PC-9 (cell line): ENCODE measurements at places on chromosomes 3 and 15.

DNA sequence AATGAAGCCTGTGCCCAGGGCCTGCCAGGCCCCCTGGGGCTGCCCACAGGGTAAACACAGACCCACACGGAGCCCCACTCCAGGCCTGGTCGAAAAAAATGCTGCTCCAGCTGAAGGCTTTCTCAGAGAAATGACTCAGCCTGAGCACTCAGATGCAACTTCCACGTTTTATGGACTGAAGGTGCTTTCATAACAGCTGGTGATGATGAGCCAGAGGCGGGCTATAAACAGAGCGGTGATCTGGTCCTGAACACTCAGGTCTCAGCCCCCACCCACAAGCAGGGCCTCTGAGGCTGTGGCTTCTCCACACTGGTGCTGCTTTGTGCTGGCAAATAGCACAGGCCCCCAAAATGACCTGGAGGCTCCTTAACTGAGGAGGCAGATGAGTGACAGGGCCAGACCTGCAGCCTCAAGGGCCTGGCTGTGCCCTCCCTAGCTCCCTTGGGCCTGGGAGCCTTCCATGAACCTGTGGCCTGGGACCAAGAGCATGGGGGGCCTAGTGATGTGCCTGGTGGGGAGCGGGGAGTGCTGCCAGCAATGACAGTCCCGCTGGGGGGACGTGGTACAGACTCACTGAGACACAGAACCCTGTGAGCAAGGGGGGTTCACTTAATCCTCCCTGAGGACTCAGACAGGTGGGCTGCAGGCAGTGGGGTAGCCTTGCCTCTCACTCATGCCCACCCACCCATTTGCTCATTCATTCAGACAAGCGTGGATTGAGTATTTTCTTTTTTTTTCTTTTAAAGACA lies 23.0 kb upstream of the FURIN start:
- H3K4me1 ChIP-seq: no peaks in the 10 kb centered on the region; the same call in none of the 2 replicates
- no peak overlapping the region for H3K4me3 ChIP-seq
- H3K27ac ChIP-seq: no peak overlapping the region
- H3K36me3 ChIP-seq: no peaks in the 10 kb centered on the region
- no peaks in the 10 kb centered on the region for H3K27me3 ChIP-seq
- DNase-seq: peak; percentile 25

- H3K4me1 ChIP-seq: no peaks in the 10 kb centered on the region
- DNase-seq: no peak
- no peaks in the 10 kb centered on the region for H3K27me3 ChIP-seq
- no peak overlapping the region for H3K27ac ChIP-seq
These were observed 1136.1 kb downstream of the OTOL1 start for GRCh38 chr3:162632672-162633071.

DNA sequence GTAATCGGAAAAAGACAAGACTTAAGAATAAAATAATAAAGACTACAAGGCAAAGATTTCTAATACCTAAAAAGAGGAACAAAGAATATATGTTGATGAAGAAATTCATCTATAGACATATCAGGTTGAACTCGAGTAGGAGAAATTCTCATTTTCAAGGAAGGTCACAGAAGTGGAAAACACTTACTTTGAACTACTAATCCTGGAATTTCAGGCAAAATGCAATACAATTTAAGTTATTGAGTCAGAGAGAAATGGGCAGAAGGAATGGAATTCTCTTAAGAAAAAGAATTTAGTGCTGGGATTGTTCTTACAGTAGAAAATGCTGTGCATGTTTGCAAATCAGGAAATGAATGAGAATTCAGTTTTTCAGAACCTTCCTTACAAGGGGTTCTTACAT lies 135.9 kb upstream of the TGFBR2 start:
- no peak overlapping the region for H3K27ac ChIP-seq
- H3K27me3 ChIP-seq: no peaks in the 10 kb centered on the region
- no peaks in the 10 kb centered on the region for H3K36me3 ChIP-seq
- no peaks in the 10 kb centered on the region for H3K4me1 ChIP-seq
- H3K4me3 ChIP-seq: no peak overlapping the region
- DNase-seq: no peak

GRCh38 chr15:99155961-99156443 lies 51.1 kb downstream of the SYNM start:
- no peaks in the 10 kb centered on the region for H3K27me3 ChIP-seq
- DNase-seq: no peak
- no peak overlapping the region for H3K27ac ChIP-seq
- no peak overlapping the region for H3K4me3 ChIP-seq

- H3K27me3 ChIP-seq: no peaks in the 10 kb centered on the region
- no peaks in the 10 kb centered on the region for H3K36me3 ChIP-seq
- H3K4me3 ChIP-seq: no peak overlapping the region
- no peak for DNase-seq
- H3K4me1 ChIP-seq: no peaks in the 10 kb centered on the region
These were observed 43.2 kb upstream of the PTPN23 start for GRCh38 chr3:47337656-47338055.

DNA sequence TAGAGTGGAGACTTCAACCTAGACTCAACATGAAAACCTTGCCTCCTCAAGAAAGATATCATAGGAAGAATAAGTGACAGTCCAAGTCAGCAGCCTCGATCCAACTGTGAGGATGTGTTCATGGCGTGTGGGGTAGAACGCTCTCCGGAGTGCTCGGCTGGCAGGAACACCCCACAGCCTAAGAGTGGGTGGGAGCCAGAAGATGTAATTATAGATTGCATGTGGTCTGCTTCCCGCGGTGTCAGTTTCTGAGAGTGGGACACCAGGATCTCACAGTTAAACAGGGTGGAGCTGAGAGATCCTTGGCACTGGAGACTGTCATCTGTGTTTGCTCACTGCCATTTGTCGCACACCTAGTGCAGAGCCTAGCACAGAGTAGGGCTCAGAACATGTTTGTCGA lies 158.0 kb downstream of the CTNNB1 start:
- H3K27me3 ChIP-seq: no peaks in the 10 kb centered on the region
- no peak overlapping the region for H3K27ac ChIP-seq
- DNase-seq: no peak
